ENCODE measurements at places on chromosomes 2 and 18. TPM values are rescaled to one million over a fixed set of nuclear protein-coding genes. Genes with fewer than 3 reads are reported as not detected.

Gene COL4A4
- total RNA-seq: 1.4 TPM

Gene GPD2
- total RNA-seq: 103 TPM

Gene MEP1B
- total RNA-seq: not detected

Gene TMEM200C
- not detected for total RNA-seq

Gene IL1F10
- not detected for total RNA-seq

Gene SP9
- total RNA-seq: not detected

Gene PKDCC
- 1.8 TPM for total RNA-seq

Gene PSD4
- total RNA-seq: 2.5 TPM

Gene CYS1
- total RNA-seq: 2.2 TPM

Gene VSNL1
- not detected for total RNA-seq

Gene DSG4
- not detected for total RNA-seq

Gene PROKR1
- not detected for total RNA-seq

Gene SLC16A14
- total RNA-seq: not detected

Gene TBR1
- not detected for total RNA-seq

Gene SKA1
- total RNA-seq: 36.4 TPM

Gene VWC2L
- total RNA-seq: not detected

Gene IL36B
- total RNA-seq: not detected

Gene MARCO
- total RNA-seq: not detected

Gene LBX2
- 10.6 TPM for total RNA-seq

GRCh38 chr2:20209373-20210109 lies 15.4 kb downstream of the SDC1 start:
- DNase-seq: no peak

GRCh38 chr18:62637807-62638687 lies 77.3 kb upstream of the PHLPP1 start:
- peak; percentile 33 for DNase-seq

- DNase-seq: peak; percentile 75
Observed at GRCh38 chr18:24397131-24397693, 412 bp downstream of the OSBPL1A start.

DNA sequence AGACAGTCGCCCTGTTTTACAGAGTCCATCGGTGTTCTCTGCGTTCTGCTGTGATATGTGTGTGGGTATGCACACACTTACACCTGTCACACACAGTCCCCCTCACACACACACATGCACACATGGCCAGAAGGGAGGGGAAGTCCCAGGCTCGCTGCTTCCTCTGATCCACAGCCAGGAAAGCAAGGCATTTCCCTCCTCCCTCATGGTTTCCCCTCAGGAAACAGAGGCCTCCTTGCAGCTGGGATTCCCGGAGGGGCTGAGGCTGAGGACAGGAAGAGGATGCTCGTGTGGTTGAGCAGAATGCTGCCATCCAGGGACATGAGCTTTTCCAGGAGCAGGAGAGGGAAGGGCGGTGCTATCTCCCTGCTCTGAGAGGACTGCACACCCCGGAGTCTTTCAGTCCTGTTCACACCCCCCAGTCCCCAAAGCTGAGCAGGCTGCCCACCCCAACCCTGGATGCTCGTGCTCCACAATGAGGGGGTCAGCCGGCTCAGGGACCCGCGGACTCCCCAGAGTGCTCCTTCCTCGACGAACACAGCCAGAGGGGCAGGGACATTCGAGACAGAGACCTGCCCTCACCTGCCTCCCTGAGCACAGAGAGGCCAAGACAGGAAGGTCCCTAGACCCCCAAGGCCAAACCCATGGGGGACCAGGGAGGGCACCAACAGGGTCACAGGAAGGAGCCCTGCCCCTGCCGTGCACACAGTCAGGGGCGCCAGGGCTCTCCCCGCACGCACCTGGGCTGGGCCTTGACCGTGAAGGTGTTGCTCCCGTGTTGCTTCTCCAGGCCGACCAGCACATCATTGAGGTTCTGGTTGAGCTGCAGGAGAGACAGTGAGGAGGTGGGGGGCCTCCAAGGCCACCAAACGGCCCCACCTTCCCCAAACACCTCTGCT lies 45.3 kb downstream of the BIN1 start:
- peak; percentile 97 for DNase-seq

DNA sequence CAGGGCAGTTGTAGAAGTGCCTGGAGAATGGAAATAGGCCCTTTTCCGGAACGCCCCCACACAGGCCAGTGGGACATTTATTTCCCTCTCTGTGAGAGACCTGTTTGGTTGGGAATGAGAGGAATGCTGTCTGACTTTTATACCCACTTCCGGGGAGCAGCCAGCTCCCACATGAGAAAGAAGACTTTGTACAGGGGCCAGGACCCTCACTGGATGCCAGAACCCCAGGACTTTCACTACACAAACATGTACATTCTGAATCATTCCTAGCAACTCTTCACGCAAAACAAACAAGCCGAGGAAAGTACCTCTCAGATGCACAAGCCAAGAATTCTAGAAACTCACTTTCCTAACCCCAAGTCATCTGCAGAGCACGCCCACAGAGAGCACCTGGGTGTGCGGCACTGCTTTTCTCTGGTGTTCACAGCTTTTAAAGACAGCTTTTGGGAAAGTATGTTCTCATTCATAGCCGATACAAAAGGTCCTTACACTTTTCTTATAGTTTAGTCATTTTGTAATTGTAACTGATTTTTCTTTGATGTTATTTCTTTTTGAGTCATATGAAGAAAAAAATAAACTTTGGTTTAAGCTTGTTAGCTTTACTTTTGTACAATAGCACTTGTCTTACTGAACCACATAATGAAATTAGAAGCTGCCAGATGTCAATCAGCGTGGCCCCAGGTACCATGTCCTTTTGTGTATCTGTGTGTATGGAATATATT lies 856.1 kb upstream of the ID2 start:
- peak; percentile 67 for DNase-seq

DNA sequence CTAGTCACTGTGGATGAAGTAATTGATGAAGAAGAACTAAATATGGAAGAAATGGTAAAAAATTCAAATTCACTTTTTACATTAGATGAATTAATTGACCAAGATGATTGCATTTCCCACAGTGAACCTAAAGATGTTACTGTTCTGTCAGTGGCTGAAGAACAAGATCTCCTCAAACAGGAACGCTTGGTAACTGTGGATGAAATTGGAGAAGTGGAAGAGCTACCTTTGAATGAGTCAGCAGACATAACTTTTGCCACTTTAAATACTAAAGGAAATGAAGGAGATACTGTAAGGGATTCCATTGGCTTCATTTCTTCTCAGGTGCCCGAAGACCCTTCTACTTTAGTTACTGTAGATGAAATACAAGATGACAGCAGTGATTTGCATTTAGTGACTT lies 26.6 kb upstream of the DYSF start:
- no peak for DNase-seq

DNA sequence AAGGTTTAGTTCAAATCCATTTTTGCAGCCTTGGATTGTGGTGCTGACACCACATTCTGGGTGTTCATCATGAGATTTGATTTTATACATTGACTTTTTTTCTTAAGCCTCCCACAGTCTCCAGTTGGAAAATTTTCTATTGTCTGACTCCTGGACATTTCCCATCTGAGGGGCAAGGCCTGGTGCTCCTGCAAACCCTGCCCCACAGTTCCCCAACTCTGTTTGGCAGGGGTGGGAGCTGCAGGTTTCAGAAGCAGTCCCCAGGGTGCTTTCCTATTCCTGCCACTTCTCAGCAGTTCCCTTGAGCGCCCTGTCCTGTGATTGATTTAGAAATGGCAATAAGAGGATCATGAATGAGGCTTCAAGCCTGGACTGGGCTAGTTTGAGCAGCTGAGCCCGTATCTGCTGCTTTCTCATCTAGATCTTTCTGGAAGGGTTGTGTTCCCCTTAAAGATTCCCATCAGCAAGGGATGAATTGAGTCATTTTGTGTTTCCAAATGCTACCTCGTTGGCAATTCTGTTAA lies 77.0 kb downstream of the CIB4 start:
- no peak for DNase-seq

DNA sequence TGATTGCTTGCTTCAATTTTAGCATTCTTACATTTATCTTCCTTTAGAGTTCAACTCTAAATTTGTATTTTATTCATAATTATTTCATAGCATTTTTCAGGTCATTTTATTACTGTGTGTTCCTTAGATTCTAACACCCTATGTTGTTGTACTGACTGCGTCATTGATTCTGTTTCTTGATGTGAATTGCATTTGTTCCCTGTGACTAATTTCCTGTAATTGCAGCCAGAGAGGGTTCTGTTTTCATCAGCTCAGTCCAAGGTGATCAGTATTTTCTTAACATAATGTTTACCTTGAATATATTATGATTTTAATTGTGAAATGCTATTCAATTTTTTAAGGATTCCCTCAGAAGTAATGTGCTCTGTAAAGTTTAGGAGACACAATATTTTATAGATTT lies 970.2 kb upstream of the PIK3C3 start:
- DNase-seq: no peak

GRCh38 chr2:120545521-120546047 lies 190.1 kb upstream of the GLI2 start:
- DNase-seq: no peak

GRCh38 chr2:113910110-113910717 lies 20.3 kb downstream of the ACTR3 start:
- DNase-seq: no peak

DNA sequence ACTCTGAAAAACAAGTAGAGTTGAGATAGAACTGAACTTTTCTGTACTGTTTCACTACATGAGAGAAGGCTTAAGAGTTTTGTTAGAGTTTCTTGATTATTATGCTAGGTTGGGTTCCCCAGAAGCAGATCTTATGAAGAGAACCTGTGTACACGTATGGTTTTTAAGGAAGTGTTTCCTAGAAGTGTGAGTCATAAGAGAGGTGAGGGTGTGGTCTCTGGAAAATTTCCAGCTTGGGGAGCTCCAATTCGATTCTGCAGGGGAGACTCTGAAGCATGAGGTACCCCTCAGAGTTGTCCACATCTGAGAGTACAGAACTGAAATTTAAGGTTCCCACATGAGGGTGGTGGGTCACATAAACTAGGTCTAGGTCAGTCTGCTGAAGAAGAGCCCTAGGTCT lies 83.3 kb upstream of the MAP2 start:
- no peak for DNase-seq

GRCh38 chr2:150759531-150759930 lies 272.1 kb upstream of the RND3 start:
- no peak for DNase-seq

GRCh38 chr2:156800065-156800653 lies 364.0 kb downstream of the GPD2 start:
- peak; percentile 4 for DNase-seq

- no peak for DNase-seq
Observed at GRCh38 chr2:221911321-221911720, 339.2 kb upstream of the EPHA4 start.

DNA sequence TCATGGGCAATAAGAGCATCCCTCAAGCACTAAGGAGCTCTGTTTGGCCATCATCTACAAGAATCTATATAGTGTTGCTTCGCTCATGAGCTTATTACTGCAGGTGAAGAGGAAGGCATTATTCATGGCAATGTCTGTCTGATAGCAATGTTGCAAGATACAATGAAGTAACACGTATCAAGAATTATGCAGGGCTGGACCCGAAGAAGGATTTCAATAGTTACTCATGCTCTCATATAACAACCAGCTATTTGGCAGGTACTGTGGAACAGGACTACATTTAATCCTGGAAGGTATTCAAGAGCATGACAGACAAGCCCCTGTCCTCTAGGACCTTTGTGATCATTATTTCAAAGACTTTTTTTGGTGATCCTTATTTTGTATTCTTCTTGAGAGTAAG lies 109.6 kb downstream of the LAMA3 start:
- DNase-seq: no peak

- no peak for DNase-seq
Observed at GRCh38 chr2:85954590-85955458, 66.0 kb upstream of the ST3GAL5 start.

DNA sequence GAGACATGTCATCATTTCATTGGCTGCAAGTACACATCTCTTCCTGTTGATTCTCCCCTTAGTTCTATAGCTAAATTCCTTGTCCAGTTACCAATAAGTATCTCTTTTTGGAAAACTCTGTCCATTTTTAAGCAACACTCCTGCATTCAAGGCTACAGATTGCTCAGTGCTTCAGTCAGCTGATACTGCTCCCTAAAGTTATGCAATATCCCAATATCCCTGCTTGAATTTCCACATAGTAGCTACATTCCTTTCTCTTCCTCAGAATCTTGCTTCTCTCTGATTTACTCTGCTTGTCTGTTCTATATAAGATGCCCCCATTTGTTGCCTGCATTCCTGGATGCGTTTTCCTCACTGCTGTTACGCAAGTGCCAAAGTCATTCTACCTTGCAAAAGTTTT lies 109.8 kb downstream of the PARD3B start:
- no peak for DNase-seq

DNA sequence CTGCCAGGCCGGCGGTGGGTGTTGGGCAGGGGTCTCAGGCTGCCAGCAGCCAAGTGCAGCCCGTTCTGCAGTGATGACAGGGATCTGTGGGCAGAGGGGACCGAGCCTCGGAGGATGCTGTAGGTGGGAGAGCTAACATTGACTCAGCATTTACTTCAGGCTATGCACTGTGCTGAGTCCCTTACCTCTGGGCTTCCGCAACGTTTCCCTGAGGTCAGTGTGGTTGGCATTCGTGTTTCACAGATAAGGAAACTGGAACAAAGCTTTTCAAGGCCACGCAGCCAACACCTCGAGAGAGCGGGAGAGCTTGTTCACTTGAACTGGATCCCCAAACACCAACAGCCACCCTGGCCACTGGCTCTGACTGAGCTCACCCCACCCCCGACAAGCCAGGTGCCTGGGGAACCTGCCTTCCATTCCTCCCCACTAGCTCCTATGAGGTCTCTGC lies 839 bp upstream of the GPR148 start:
- peak; percentile 41 for DNase-seq

- DNase-seq: no peak
Observed at GRCh38 chr2:200939832-200940231, 23.6 kb downstream of the ORC2 start.

GRCh38 chr2:229407170-229407569 lies 136.1 kb upstream of the PID1 start:
- DNase-seq: peak; percentile 94

- no peak for DNase-seq
Observed at GRCh38 chr2:135494503-135494902, 36.5 kb downstream of the ZRANB3 start.

- no peak for DNase-seq
Observed at GRCh38 chr2:124187948-124188347, 162.9 kb downstream of the CNTNAP5 start.

DNA sequence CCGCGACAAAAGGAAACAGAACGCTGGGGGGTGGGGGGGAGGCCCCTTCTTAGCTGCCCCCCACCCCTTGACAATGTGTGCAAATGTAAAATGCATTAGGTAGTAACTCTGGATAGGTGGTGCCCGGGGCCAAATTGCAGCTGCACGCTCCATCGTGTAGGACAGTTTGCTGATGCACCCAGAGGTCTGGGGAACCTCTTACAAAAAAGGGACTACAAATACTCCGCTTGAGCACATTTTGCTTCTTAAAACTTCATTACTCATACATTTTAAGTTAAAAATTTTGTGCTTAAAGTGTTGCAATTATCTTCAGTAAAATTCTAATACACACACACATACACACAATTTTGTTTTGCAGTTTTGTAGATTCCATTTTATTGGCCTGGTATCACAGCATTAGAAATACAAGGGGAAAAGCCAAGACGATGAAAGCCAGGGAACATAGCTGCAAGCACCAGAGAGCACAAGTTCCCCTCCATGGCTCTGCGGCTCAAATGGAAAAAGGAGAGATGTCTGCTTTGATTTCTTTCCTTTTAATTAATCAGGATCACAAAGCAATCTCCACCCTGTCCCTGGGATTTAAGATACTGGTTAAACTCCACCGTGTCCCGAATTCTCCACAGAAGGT lies 582.1 kb downstream of the ZEB2 start:
- DNase-seq: no peak

- no peak for DNase-seq
Observed at GRCh38 chr18:27645929-27646328, 460.8 kb upstream of the CHST9 start.

GRCh38 chr2:226247289-226248275 lies 552.0 kb downstream of the IRS1 start:
- peak; percentile 28 for DNase-seq
